ENCODE measurements at places on chromosomes 7 and 10. TPM values are rescaled to one million over a fixed set of nuclear protein-coding genes. Genes with fewer than 3 reads are reported as not detected.
A peak's percentile ranks its signal among the peaks of the same experiment; 100 is the strongest.

ABCB4 gene
- total RNA-seq, result 6.7 TPM

BZW2 gene
- total RNA-seq, result 13.0 TPM

DNA sequence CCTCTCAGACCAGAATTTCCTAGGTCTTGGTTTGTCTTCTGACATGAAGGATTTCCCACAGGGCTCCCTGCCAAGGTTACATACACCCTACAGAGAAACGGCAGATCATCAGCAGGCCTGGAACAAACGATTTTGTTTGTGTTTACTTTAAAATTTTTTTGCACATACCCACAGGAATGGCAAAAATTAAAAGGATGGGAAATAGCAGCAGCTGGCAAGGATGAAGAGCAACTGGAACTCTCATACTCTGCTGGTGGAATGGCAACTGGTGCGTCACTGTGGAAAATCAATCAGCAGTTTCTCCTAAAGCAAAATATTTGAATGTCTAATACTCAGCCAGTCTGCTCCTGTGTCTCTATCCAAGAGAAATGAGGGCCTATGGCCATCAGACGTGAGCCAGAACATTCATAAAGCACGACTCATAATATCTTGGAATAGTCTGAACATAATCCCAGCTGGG lies 6.5 kb downstream of the BAIAP2L1 start:
- peaks cover 12% of the 10 kb centered on the region for H3K4me1 ChIP-seq
- no peaks in the 10 kb centered on the region for H3K36me3 ChIP-seq
- no peak overlapping the region for H3K27ac ChIP-seq
- H3K27me3 ChIP-seq, result no peaks in the 10 kb centered on the region
- H3K4me3 ChIP-seq, result no peak overlapping the region

SH2D4B gene
- total RNA-seq, result 0.19 TPM

GRCh38 chr7:31320675-31321074 lies 19.9 kb downstream of the NEUROD6 start:
- H3K4me3 ChIP-seq, result no peak overlapping the region
- no peaks in the 10 kb centered on the region for H3K27me3 ChIP-seq
- H3K27ac ChIP-seq, result no peak overlapping the region
- H3K4me1 ChIP-seq, result peaks cover 2% of the 10 kb centered on the region

DNA sequence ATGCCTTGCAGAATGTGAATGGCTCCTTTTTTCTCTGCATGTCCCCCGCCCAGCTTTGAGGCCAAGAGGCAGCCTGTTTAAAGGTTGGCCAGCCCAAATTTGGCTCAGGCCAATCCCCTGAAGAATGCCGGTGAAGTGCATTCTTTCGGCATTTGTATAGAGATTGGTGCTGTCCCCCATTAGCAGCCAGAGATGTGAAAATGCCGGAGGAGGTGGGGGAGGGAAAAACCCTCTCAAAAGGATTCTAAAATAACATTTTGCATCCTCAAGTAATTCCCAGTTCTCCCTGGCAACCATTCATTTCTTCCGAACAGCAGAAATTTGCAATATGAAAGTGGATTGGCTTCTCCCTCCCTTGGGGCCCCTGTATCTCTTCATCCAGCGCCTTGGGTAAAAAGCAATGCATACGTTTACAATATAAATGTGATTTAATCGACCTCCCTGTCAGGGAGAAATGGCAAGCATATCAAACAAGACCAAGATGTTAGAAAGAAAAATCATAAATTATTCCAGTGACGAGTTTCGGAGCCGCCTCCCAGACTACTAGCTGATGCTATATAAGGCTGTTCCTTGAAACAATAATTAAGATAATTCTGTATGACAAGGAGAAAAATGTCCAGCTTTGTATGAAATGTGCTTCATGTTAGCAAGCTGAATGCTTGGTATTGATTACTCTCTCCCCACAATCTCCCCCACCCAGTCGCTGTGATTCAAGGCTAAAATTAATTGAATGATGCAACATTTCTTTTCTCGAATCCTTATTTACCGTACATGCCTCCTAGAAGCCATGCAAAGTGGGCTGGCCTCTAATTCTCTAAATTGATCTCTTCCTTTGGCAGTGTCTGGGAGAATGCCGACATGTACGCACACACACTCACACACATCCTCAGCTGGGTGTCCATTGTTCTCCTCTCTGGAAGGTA lies 323.7 kb downstream of the RPS24 start:
- no peak for DNase-seq
- no peaks in the 10 kb centered on the region for H3K36me3 ChIP-seq
- no peak overlapping the region for H3K4me3 ChIP-seq
- no peaks in the 10 kb centered on the region for H3K4me1 ChIP-seq

DNA sequence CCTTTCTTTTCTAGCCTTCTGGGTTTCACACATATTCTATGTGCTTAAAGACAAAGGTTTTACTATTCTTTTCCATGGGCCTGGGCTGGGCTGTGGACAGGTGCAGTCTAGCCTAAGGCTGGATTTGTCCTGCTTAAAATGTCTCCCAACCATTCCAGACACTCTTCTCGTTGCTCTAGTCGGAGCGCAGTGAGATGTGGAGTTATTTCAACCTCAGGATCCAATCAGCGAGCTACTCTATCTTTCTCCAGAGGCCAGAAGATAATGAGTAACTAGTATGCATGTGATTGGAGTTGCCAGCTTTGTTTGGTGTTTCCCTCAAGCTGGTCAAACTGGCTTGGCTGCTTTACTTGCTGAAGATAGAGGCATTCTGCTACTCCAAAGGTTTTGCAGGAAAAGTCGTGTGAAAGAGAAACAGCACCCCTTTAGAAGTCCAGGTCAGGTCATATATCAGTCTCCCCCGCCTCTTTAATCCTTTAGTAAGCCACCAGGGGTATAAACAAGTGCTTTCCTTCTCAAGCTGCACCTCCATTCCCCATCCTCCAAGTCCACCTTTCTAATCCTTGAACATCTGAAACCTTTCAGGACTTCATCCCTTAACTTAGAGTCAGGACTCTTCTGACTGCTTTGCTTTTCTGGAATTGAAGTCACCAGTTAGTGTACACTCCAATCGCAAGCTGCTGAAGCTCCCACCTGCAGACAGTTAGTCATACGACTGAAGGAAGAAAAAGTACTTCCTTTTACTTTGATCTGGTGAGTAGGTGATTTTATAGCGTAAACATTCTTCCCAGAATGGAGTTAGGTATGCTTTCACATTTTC lies 78.8 kb downstream of the DNMBP start:
- H3K36me3 ChIP-seq, result no peaks in the 10 kb centered on the region
- no peaks in the 10 kb centered on the region for H3K27me3 ChIP-seq
- peak overlapping the region; percentile 55 for H3K27ac ChIP-seq
- DNase-seq, result no peak

- H3K36me3 ChIP-seq, result no peaks in the 10 kb centered on the region
- no peaks in the 10 kb centered on the region for H3K4me1 ChIP-seq
- DNase-seq, result no peak
- H3K4me3 ChIP-seq, result no peak overlapping the region
- no peak overlapping the region for H3K27ac ChIP-seq
Measured at GRCh38 chr7:90681336-90682022, 85.4 kb downstream of the CDK14 start.

- DNase-seq, result no peak
- no peaks in the 10 kb centered on the region for H3K27me3 ChIP-seq
- H3K4me3 ChIP-seq, result no peak overlapping the region
- H3K36me3 ChIP-seq, result no peaks in the 10 kb centered on the region
- H3K27ac ChIP-seq, result no peak overlapping the region
Measured at GRCh38 chr7:101146-102046, 91.0 kb upstream of the FAM20C start.

EPC1 gene
- total RNA-seq, result 30.9 TPM

- no peaks in the 10 kb centered on the region for H3K27me3 ChIP-seq
- no peak overlapping the region for H3K4me3 ChIP-seq
- no peaks in the 10 kb centered on the region for H3K36me3 ChIP-seq
- no peak overlapping the region for H3K27ac ChIP-seq
Measured at GRCh38 chr7:12620371-12620770, 49.9 kb downstream of the SCIN start.
